ENCODE measurements at places on chromosomes 11 and 22.

DNA sequence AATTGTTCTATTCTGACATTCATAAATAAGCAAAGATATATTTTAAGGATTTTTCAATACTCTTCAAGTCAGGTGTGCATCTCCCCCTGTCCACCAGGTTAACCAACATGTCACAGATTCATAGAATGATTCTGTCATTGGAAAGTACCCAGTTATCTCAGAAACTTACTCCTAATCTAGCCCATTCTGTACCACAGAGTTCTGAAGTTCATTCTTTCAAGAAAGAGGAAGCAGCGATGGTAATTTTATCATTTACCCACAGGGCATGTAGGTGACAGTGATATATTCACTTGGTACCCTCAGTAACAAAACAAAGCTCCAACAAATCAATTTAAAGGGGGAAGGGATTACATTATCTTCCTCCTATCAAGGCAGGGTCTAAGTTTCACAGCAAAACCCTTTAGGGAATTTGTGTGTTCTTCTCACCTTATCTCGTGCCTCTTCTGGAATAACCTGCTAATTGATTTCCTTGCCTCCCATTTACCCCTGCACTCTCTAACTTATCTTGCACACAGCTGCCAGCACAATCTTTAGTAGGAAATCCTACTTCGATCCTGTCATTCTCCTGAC lies 19.0 kb upstream of the MPPED2 start:
- no peak for DNase-seq

GRCh38 chr11:130183878-130184610 lies 24.5 kb downstream of the ST14 start:
- DNase-seq: no peak

DNA sequence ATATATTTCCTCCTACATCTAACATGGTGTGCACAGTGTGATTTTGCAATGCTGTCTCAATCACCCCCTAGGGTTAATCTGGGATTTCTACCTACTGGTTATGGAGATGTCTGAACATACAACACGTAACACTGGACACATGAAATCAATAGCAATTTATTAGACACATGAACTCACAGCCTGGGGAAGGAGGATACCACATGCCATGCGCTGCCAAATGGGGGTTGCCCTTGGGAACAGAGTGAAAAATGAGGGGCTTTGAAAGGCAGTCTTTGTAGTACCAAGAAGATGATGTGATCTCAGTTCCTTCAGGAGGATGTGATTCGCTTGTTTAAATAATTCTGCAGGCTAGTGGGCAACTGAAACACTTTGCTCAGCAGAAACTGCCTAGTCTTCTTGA lies 253.6 kb upstream of the LRRC4C start:
- no peak for DNase-seq

- peak; percentile 29 for DNase-seq
Measured at GRCh38 chr11:61532134-61533038, 23.8 kb downstream of the LRRC10B start.

Measured in progenitor cell of endocrine pancreas (in vitro differentiated cells).